HTR-8/SVneo (cell line): ENCODE measurements at places on chromosomes 3 and 15.

DNA sequence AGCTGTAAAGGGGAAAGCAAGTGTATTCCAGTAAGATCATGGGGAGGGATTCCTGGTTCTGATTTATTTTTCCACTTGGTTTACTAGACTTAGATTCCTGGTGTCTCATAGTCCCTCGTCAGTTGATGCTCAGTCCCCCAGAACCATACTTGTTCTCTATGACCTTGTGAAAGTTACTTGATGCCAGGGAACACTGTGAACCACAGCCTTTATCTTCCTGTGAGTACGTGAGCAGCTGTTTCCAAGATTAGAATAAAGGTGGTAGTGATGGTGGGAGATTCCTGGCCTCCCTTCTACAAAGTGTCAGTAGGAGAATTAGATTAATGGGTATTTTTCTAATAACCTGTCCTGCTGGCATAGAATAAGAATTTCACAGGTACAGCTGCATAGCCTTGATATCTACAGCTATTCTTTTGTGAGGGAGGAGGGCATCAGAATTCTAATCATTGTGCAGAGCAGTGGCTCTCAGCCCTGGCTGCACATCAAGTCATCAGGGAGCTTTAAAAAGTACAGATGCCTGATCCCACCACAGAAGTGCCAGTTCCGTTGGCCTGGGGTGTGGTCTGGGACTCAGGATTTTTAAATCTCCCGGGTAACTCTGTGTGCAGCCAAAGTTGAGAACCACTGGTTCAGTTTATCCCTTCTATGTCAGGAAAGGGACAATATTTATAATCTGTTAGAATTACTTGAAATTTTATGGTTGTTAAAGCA lies 20.0 kb downstream of the GPD1L start:
- DNase-seq, result no peak

DNA sequence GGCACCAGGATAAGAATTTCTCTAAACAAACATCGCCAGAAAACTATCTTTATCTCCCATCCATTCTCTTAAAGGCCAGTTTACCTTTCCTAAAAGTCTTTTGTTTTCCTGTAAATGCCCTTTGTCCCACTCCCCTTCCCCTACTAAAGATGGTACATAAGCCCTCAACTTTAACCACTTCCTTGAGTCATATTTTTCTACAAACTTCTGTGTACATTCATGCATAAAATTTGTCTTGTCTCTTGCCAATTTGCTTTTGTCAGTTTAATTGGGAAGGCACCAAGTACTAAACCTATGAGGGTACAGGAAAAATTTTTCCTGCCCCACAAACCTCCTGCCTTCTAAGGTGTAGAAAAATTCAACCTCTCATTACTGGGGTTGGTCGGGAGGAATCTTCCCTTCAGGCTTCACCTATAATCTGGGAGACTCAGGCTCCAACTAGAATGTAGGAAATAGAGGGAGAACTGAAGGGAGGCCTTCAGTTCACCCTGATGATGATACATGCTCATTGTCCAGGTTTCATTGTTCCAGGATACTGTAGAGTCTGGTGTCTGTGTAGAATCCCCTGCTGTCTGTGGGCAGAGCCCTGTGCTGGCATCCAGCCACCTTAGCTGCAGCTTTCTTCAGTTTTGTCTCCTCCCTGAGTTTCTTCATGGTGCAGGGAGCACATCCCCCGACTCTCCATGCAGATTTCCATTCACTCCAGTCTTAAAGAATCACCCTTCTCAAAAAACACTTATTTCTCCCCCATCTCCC lies 53.2 kb downstream of the CD200R1L start:
- no peak for DNase-seq

DNA sequence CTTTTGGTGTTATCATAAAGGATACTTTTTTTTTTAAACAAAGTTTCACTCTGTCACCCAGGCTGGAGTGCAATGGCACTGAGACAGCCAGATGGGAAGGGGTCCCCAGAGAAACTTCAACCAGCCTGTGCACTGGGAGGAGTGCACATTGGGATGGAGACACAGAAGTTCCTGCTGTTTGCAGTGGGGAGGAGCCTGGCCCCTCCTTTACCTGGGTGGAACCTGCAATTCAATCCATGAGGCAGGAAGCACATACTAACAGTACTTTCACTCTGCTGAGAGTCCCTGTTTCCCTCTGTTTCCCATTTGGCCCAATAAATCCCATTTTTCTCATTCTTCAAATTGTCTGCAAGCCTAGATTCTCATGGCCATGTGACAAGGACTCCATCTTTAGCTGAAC lies 42.3 kb upstream of the LHFPL4 start:
- no peak for DNase-seq

- DNase-seq, result no peak
These were observed 59.3 kb upstream of the CFAP161 start for GRCh38 chr15:81074773-81075172.

GRCh38 chr3:113167825-113168801 lies 43.2 kb upstream of the BOC start:
- no peak for DNase-seq

GRCh38 chr3:124632566-124633140 lies 97.6 kb upstream of the UMPS start:
- DNase-seq, result no peak

DNA sequence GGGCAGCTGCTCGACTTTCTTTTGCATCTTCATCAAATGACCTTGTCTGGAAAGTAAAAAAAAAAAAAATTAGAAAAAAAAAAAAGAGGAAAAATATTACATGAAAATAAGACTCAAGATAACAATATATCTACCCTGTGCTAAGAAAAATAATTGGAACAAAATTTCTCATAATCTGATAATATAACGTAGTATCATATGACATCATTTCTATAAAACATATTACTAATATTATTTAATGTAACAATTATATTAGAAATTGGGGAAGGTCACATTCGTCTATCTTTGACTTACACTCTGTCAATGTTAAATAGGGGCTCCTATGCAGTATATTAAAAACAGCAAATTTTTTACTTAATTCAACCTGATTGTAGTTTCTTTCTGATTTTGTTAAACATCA lies 44.1 kb downstream of the INO80 start:
- DNase-seq, result no peak

DNA sequence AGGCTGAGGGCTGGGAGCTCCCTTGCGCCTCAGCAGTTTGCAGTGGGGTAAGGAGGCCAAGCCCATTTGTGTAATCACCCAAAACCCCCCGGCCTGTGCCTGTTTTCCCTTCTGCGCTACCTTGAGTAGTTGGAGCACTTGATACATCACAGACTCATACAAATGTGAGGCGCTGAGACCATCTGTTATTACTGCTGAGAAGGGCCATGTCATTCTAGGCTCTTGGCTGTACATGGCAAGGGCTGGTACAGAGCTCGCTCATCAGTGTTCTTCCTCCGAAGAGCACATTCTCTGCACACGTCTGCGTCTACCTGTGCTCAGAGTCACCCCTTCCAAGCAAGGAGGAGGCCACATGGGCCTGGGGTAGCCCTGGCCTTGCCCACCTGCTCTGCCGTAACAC lies 9.3 kb downstream of the PLA2G4B start:
- no peak for DNase-seq

DNA sequence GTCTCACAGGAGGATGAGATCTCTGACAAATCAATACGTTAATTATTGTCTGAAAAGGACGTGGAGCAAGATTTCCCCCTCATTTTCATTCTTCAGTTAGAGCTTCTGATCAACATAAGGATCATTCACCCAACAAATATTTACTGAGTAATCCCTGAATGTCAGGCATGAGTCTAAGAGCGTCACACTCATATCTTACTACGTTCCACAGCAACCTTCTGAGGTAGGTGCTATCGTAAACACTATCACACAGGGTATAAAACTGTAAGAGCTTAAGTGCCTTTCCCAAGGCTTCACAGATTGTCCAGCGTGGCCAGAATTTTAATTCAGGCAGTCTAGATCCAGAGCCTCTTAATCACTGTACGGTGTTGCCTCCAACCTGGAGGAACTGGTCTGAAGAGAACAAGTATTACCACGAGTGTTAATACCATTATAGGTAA lies 10.6 kb upstream of the TM4SF1 start:
- no peak for DNase-seq

DNA sequence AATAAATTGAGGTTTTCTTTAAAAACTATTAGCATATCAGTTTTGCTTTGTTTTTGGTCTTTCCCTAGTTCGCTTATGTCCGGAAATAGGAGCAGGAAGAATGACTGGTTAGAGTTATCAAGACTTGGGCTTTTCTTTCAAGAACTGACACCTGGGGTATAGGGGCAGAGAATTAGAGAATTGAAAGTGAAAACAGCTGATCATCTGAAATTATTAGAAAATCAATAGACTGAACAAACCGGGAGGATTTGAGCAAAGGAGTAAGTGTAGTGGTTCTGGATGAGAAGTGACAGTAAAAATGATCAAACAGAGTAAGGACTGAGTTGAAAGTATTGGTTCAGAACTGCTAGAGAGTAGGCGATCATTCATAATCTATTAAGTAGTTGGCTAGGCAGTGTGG lies 6.0 kb downstream of the MINDY2 start:
- no peak for DNase-seq

GRCh38 chr3:171809861-171810628 lies at the start of gene PLD1:
Gene PLD1, minus strand, starts transcription at chr3:171810483. Its CDS starts 72,432 bp downstream, at chr3:171738051.
- peak; percentile 71 for DNase-seq

DNA sequence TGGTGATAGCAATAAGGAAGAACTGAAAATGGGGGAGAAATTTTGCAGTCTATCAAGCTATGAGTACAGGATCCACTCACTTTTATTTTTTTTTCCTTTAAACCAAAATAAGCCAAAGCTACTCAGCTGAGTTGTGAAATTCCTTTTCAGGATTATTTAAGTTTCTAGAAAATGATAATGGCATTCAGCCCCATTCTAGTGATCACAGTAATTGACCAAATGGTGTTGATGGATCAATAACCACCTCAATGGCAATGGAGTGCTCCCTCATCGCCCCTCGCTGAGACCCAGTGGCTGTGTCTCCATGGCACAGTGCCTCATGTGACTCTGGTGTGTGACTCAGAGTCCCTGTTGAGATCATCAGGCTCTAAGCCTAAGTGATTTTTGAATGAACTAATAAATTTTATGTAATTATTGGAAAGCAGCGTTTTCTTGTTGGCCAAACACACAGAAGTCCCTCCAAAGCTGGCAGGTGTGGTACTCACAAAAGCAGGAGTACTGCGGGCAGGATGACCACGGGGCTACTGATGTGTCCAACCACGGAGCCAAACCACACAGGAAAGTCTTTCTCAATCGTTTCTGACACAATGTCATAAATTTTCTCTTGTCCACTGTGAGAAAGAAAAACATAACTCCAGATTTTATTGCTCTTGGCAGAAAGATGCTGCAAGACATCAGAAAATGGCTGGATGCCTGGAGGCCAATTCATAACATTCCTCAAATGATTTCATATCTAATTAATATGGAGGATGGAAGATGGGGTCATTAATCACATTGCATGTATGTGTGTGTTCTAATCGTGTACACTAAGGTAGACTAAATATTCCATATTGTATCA lies 14.4 kb upstream of the STARD5 start:
- peak; percentile 66 for DNase-seq

DNA sequence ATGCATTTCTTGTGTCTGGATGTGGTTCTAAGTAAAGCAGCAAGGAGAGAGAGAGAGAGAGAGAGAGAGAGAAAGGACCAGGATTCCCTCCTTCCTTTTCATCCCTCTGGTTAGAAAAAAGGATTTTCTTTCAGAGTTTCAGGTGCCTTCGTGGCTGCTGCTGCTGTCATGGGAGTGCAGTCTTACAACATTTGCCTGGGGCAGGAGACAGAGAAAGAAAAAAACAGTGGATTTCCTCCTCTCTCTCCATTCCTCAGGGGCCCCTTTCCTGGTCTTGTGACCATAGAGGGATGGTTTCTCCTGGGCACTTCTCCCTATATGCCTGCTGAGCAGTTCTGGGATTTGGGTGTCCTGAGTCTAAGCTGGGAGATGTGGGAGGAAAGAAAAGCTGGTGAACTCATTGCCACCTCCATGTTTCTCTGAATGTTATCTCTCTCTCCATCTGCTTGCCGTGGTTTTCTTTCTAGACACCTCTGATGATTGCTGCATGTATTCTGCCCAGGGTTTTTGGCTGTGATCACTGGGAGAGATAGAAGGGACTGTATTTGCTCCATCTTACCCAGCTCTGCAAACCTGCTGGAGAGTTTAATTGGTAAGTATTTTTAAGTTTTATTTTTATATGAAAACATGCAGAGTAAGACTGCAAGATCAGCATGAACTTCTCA lies 142.4 kb upstream of the RGMA start:
- DNase-seq, result no peak

DNA sequence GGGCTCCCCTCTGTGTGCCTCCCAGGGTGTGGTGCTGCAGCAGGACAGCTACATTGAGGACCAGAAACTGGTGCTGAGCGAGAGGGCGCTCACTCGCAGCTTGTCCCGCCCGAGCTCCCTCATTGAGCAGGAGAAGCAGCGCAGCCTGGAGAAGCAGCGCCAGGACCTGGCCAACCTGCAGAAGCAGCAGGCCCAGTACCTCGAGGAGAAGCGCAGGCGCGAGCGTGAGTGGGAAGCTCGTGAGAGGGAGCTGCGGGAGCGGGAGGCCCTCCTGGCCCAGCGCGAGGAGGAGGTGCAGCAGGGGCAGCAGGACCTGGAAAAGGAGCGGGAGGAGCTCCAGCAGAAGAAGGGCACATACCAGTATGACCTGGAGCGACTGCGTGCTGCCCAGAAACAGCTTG lies 53.7 kb downstream of the KLHL25 start:
- no peak for DNase-seq

DNA sequence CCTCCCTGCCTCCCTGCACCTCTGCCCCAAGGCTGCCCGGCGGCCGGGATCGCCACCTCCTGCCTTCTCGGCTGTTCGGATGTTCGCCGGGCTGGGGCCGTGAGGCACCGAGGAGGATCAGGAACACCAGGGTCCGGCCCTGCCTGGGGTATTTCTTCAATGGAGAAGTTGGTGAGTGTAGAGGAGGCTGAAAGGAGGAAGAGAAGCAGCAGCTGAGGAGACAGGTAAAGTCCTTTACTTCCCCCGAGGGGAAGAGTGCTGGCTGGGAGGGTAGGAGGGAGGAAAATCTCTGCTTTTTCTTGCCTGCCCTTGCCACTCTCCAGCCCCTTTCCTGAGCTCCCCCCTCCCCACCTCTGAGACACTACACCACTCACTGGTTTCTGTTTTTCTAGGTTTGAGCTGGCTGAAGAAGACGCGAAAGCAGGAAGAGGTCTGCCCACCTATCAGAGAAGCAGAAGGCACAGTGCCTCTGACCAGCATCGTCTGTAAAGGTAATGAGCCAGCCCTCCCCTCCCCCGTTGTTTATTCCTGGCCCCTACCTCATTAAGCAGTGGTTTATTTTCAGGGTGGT lies 519 bp downstream of the ASB7 start:
- no peak for DNase-seq

DNA sequence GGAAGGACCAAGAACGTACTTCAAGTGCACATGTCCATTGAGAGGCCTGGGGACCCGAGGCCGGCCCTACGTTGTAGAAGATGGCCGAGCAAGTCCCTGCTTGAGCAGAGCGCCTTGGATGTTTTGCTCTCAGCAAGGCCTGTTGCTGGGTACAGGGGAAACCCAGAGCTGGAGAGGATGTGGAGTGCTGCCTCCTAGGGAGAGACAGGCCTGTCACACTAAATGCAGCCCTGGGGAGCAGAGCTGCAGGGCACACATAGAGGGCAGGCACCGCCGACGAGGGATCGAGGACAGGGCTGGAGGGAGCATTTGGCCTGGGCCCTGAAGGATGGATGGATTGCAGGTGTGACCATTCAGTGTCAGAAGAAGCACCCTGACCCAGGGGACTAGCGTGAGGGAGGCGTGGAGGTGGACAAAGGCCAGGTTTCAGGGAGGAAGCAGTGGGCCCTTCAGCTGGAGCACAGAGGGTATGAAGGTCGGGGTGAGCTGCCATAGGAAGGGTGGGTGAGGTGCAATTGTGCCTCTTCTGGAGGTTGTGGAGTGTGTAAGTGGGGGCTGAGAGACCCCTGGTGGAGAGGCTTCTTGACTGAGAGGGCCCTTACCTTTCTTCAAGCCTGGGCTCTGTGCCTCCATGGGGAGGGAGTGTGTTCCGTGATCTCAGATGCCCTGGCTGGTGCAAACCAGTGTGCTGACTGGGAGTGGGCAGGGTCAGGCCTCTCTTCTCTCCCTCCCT lies 142.4 kb downstream of the CHDH start:
- DNase-seq, result no peak
